GM10248 (cell line): ENCODE measurements at places on chromosomes 12 and 14.

DNA sequence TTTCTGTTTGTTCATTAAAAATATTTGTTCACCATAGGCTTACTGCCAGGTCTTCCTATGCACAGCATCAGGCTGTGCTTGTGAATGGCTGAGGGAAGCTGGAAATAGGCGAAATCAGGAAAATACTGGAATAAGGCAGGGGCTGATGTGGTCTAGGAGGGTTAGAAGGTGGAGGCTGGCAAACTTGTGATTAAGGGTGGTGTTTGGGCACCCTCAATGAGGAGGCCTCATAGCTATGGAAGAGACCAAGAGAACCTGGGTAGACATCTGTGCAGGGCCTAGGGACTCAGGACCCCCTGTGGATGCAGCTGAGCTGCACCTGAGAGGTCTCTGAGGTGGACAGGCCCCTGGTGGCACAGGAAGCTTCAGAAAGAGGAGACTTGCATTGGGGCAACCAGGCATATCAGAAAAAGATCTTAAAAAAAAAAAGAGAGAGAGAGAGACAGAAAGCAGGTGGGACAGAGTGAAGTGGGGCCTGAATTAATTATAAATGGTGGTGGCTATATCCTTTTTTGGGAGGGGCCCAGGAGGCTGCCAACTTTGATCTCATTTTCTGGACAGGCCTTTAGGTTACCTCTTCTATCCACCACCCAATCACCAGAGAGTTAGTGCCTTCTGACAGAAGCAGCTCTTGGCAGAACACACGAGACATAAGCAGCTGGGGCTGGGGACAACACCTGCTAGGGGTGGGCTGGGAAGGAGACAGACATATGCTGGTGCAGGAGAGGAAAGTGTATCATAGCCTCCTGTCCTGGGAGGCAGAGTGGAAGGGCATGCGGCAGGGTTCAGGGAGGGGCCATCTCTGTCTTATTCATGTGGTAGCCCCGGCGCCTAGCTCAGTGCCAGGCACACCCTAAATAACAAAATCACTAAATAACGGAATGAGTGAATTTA, 46.7 kb upstream of the ATP23 start:
- DNase-seq = no peak

- DNase-seq = no peak
Measured at GRCh38 chr14:104256025-104256424, 117.6 kb downstream of the KIF26A start.

GRCh38 chr14:78805570-78805969, 635.4 kb downstream of the NRXN3 start:
- DNase-seq = no peak

- DNase-seq = no peak
Measured at GRCh38 chr14:65926935-65927700, 514.6 kb downstream of the FUT8 start.

DNA sequence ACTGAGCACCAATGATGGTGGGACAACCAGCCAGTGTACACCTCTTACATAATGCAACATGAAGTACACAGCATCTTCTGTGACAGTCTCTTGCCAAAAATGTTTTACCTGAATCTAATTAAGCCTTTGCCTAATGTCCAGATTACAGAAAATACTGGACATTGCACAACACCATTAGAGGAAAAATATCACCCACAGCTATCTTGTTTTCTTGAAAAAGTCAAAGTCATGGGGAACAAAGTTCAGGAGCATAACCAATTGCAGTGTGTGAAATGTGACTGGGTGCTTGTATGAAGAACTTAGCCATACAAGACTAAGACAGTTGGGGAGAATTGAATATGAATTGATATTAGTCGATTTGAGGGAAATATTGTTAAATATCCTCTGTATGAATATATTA, 12.1 kb upstream of the ANO6 start:
- DNase-seq = no peak

- no peak for DNase-seq
Measured at GRCh38 chr12:49512546-49512945, 26.3 kb upstream of the KCNH3 start.

DNA sequence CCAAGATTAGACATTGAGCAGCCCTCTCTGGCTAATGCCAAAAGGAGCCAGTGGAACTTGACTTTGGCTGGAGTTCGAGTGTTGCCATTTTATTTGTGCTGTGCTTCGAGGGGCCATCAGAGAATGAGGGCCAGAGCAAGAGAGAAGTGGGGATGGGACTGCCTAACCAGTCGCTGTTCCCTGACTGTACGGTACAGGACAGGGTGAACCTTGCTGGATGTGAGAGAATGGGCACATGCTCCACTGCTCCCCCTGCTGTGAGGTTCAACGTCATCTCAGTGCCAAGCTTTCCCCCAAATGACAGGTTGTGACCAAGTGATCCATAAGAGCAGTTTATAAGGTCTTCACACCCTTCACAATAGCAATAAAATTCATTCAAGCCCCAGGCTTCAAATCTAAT, 55.1 kb upstream of the BCL11B start:
- DNase-seq = peak; percentile 13

- no peak for DNase-seq
Measured at GRCh38 chr12:30582943-30583342, 112.7 kb downstream of the IPO8 start.

- no peak for DNase-seq
Measured at GRCh38 chr14:95229749-95230148, 72.4 kb upstream of the DICER1 start.

DNA sequence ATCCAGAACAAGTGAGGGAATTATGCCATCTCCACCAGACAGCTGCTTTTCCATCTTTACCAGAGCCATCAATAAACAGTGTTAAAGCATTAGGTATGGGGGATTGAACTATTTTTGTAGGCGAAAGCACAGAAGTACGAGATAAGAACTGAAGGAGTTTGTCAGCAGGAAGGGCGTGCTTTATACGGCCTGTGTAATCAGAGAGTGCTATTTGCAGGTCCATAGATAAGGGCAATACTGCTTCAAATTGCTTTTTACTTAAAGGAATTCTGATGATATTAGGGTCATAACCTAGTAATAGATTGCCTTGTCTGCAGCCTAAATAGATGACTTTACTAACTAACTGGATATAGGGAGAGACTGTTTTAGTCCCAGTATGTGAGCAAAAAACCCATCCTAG, 20.3 kb upstream of the CLEC4E start:
- no peak for DNase-seq

DNA sequence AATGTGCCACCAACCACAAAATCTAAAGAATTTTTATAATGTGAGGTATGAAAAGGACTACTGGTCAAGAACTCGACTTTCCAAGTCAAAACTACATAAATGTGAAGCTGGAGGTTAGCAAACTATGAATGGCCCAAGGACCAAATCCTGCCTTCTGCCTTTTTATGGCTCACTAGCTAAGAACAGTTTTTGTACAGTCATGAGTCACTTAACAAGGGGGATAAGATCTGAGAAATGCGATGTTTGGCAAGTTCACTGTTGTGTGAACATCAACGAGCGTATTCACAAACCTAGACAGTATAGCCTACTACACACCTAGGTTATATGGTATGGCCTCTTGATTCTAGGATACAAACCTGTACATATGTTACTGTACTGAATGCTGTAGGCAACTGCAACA, 28.2 kb downstream of the FERMT2 start:
- DNase-seq = no peak

GRCh38 chr14:69572841-69573135, 1.9 kb downstream of the CCDC177 start:
- no peak for DNase-seq

- DNase-seq = no peak
Measured at GRCh38 chr14:89206389-89207031, 210.5 kb downstream of the FOXN3 start.

DNA sequence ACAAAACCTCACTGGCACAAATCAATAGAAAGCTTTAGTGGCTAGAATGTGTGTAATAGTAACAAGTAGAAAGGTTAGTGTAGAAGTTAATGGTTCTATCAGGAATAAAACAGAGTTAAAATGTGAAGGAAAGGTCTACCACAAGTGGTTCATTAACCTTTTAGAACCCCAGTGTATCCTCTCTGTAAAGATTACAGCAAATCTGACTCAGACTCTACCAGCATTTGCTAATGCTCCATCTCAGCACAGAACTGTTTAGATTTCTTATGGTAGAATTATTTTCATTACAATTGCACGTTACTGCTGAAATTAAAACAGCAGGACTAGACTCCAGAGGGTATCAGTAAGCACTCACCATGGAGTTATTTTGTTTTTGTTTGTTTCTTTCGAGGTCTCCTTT, 609.0 kb upstream of the LMO3 start:
- no peak for DNase-seq

GRCh38 chr14:103685276-103686211, 29.7 kb downstream of the XRCC3 start:
- no peak for DNase-seq

- DNase-seq = no peak
Measured at GRCh38 chr14:56217380-56218045, 99.3 kb downstream of the PELI2 start.

- DNase-seq = no peak
Measured at GRCh38 chr12:88469154-88469553, 111.1 kb downstream of the KITLG start.

- no peak for DNase-seq
Measured at GRCh38 chr12:96543-96942, 30.0 kb downstream of the IQSEC3 start.

GRCh38 chr12:116060764-116061163, 216.7 kb downstream of the MED13L start:
- peak; percentile 51 for DNase-seq

DNA sequence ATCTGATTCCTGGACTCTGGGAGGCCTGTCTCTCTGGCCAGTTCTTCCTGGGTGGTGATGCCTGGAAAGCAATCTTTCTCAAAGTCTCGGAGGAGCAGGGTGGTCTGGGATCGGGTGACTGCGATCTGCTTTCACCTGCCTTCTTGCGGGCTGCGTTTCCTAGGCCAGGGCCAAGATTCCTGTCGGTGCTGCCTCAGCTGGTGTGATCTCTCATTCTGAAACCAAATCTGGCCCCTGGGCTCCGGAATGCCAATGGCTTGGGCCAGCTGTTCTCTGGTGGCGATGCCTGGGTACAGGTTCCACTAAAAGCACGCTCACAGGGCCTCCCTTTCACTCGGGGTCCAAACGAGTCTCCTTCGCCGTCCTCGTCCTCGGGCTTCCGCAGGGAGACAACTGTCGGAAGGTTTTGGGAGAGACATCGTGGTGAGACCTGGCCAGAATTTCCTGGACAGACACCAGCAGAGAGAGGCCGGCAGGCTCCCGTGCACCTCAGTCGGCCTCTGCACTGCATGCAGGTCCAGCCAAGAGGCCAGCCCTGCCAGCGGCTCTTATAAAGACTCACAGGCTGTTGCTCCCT, 187.1 kb downstream of the ALG10 start:
- DNase-seq = no peak

- DNase-seq = no peak
Measured at GRCh38 chr12:12798480-12798879, 13.0 kb downstream of the APOLD1 start.

- DNase-seq = no peak
Measured at GRCh38 chr14:36105401-36105800, 71.1 kb downstream of the PTCSC3 start.

- no peak for DNase-seq
Measured at GRCh38 chr12:97300891-97301290, 161.7 kb upstream of the RMST start.
